ENCODE measurements at places on chromosomes 1 and 21.
A peak's percentile ranks its signal among the peaks of the same experiment; 100 is the strongest.

- DNase-seq = no peak
These were observed 655.4 kb downstream of the RWDD3 start for GRCh38 chr1:95889400-95889799.

DNA sequence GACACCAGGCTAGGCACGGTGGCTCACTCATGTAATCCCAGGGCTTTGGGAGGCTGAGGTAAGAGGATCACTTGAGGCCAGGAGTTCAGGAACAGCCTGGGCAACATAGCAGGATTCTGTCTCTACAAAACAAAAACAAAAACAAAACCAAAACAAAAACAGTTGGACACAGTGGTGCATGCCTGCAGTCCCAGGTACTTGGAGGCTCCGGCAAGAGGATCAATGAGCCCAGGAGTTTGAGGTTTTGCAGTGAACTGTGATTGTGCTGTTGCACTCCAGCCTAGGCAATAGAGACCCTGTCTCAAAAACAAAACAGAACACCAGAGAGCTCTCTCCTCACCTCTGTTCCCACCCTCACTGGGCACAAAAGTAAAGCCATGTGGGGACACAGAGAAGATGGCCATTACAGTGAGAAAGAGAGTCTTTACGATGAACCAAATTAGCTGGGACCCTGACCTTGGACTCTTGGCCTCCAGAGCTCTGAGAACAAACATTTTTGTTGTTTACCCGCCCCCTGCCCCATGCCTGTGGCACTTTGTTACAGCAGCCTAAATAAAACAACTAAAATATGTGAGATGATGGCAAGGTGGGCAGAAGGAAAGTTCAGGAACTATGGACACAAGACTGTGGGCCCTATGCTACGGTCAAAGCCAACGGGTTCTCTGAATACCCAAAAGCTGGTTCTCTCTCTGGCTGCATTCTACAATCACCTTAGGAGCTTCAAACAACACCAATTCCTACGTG lies 9.8 kb downstream of the NADK start:
- no peak for DNase-seq

DNA sequence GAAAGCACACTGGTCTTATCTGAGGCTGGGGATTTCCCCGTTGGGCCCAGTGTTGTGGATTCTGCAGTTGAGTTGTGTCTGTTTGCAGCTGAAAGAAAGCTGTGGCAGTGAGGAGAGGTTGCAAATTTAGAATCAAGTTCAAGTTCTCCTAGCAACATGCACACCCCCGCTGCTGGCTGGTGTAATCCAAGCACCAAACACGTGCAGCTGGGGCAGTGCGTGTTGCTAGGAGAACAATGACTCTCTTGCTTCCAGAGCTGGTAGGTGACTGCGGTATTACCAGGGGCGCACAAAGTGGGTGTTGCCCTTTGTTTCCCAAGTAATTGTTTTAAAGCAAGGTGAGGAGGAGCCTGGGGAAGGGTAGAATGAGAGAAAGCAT lies 91.5 kb downstream of the IER5 start:
- DNase-seq = peak; percentile 66

- DNase-seq = no peak
These were observed 70.0 kb downstream of the TRABD2B start for GRCh38 chr1:47927165-47927564.

DNA sequence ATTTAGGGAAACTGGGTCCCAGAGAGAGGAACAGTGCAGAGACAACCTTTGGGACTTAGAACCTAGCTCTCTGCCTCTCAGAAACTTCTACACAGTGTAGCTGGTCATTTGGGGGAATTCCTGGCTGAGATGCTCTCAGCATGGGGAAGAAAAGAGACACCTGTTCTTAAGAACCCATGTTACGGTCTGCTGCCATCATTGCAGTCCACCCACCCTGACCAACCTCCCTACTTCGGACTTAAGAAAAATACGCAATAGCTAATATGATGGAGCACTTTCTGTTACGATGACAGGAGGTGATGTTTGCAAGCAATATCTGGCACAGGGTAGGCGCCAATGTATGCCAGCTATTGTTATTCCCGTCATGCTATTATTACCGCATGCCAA lies 177.9 kb downstream of the IGSF21 start:
- no peak for DNase-seq

DNA sequence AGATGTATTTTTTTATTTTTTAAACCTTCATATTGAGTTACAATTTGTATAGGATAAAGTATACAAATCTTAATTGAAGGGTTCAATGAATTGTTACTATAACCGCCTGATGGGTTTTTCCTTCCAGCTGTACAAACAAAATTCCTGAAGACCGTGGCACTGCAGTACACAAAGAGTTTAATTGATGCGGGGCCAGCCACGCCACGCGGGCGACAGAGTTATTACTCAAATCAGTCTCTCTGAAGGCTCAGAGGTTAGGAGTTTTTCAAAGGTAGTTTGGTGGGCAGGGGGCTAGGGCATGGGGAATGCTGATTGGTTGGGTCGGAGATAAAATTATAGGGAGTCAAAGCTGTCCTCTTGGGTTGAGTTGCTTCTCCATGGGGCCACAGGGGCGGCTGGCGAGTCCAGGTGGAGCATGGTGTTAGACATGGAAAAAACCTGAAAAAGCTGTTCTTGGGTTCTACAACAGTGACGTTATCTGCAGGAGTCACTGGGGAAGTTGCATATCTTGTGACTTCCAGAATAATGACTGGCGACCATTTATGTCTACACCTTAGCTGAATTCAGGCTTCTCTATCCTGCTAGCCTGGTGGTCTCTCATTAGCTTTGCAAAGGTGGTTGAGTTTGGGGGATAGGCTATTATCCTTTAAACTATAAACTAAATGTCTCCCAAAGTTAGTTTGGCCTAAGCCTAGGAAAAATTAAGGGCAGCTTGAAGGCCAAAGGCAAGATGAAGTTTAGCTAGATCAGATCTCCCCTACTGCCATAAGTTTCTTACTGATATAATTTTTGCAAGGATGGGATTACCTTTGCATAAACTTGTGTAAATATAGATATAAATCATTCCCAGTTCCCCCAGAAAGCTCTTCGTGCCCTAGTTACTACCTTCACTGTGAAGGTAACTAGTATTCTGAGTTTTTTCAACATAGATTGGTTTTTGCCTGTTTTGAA lies 13.0 kb upstream of the TMEM9 start:
- DNase-seq = no peak

- no peak for DNase-seq
These were observed 18.8 kb downstream of the QSOX1 start for GRCh38 chr1:180173451-180173850.

GRCh38 chr21:38965910-38966504 lies 160.3 kb downstream of the ETS2 start:
- no peak for DNase-seq

Measured in activated CD4-positive, alpha-beta T cell treated with anti-CD3 and anti-CD28 coated beads for 48 hours (primary cell).